WTC11 (cell line): ENCODE measurements at places on chromosomes 16 and 17. TPM values are rescaled to one million over a fixed set of nuclear protein-coding genes. Genes with fewer than 3 reads are reported as not detected.
A peak's percentile ranks its signal among the peaks of the same experiment; 100 is the strongest.

DNA sequence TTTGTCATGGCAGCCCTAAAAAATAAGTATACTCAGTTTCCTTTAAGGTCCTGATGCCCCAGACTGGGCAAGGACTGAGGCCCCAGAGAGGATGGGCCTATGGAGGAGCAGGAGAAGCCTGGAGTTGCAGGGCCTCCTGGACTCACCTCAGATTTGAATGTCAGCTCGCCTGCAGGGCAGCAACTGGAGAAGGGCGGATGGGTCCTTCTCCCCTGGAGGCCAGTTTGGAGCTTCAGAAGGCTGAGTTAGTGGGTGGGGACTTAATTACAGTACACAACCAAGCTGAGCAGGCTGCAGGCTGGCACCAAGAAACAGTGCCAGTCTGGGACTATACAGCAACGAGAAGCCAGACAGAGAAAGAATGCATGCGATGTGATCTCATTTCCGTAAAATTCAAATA is 6.2 kb downstream of the PIRT start:
- DNase-seq = no peak

Gene KRT31
- not detected in 3 replicates for total RNA-seq

DNA sequence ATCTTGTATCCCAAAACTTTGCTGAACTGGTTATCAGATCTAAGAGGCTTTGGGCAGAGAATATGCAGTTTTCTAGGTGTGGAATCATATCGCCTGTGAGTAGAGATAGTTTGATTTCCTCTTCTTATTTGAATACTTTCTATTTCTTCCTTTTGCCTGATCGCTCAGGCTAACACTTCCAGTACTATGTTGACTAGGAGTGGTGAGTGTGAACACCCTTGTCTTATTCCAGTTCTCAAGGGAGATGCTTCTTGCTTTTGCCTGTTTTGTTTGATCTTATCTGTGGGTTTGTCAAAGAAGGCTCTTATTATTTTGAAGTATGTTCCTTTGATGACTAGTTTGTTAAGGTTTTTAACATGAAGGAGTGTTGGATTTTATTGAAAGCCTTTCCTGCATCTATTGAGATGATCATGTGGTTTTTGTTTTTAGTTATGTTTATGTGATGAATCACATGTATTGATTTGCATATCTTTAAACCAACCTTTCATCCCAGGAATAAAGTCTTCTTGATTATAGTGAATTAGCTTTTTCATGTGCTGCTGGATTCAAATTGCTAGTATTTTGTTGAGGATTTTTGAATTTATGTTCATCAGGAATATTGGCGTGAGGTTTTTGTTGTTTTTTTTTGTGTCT is 17.0 kb upstream of the CCL13 start:
- DNase-seq = no peak

GRCh38 chr16:54512467-54512995 is 225.9 kb upstream of the IRX3 start:
- DNase-seq = no peak

DNA sequence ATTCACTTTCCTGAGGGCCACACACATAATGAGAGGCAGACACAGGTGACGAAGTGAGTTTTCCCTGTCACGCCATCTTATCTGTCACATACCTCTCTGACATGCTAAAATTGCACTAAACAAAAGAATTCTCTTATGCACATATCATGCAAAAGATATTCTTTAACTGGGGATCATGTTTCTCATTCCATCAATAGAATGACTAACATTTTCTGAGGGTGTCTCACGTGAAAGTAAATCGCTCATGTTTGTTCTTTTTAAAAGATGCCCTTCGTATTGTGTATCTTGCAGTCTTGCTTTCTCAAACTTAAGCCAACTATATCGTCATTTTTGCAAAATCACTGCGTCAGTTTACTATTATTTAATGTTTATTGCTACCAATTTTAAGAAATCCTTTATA is 306.4 kb downstream of the WWOX start:
- DNase-seq = no peak

DNA sequence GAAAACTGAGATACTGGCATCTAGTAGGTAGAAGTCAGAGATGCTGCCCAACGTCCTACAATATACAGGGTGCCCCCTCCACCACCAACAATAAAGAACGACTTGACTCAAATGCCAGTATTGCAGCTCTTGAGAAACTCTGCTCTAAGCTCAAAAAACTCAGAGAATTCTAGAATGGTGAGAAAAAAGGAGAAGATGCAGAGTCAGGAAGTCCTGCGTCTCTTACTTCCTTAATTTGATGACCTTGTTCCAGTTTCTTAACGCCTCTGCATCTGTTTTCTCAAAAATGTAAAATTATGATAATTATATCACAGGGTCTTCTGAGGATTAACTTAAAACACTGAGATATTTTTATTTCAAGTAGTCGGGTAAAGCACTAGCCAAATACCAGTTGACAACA is 1.7 kb upstream of the HSBP1 start:
- no peak for DNase-seq

GRCh38 chr16:56559109-56559508 is 5.8 kb upstream of the MT4 start:
- no peak for DNase-seq

DNA sequence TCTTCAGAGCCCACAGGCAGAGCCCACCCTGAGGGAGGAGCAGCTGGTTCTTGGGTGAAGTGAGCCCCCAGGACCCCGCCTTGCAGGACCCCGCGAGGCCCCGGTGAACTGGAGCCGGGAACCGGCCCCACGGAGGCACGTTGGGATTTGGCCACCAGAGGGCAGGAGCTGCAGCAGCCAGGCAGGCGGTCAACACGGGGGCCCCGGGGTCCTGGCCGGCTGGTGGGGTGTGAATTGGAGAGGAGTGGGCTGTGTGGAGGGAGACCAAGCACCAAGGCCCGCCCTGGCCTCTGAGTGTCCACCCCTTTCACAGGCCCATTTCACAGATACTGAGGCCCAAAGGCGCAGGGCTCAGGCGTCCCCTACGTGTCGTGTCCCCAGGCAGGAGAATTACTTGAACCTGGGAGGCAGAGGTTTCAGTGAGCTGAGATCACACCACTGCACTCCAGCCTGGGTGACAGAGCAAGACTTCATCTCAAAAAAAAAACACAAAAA is 2.2 kb downstream of the DPEP1 start:
- peak; percentile 79 for DNase-seq

GRCh38 chr16:14003074-14003570 is 68.0 kb upstream of the MRTFB start:
- DNase-seq = peak; percentile 69

- no peak for DNase-seq
Measured at GRCh38 chr17:21397341-21398190, 21.4 kb downstream of the KCNJ12 start.

Gene MYLK3
- total RNA-seq = 0.30 to 0.79 TPM (median 0.41 TPM) in 3 replicates

GRCh38 chr17:72240333-72240732 is 119.5 kb downstream of the SOX9 start:
- DNase-seq = no peak

GRCh38 chr17:82212331-82213250 is at the start of gene CCDC57:
Gene CCDC57 (minus strand): TSS chr17:82212842. CDS start chr17:82201944, 10,898 bp downstream.
- peak; percentile 74 for DNase-seq

DNA sequence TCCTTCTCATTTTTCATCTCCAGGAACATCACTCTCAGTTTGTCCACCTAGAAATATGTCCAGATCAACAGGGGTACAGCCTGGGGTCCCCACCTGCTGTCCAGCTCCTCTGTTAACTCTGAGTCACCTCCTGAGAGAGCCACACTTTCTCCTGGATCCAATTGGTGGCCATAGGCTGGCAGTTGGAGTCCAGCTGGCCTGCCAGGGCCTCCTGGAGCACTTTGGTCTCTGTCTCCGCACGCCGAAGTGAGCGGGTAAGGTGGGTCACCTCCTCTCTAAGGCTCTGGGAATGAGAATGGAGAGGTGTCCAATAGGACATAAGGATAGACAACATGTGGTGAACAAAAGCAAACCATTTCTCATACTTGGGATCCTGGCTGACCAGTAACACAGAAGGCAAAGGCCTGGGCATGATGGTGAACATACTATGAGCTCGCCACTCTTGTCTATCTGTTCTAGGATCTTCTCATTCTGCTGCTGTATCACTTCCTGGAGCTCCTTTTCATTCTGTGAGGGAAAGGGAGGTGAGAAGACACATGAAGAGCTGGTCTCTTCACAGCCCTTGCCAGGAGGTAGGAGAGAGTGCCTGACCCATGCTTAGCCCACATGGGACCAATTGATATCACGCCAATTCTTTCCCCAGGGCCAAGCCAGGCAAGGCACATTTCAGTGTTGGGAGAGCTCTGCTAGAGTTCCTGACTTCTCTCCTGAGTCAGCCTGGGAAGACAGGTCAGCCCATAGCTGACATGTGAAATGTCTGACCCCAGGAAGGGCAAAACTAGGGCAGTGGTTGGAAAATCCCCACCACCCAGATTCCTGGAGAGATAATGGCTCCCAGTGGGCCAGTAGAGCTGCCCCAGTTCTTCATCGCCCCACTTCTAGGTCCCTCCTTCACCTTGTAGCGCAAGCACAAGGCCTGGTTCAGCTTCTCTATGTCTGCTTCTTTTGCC is 1.8 kb upstream of the ALDOC start:
- no peak for DNase-seq

GRCh38 chr16:50600582-50601283 is 52.5 kb downstream of the NKD1 start:
- DNase-seq = no peak

Gene CLEC19A
- total RNA-seq = 0.09 to 0.48 TPM (median 0.41 TPM) in 3 replicates

Gene ZNF624
- 2.2 to 4.5 TPM (median 3.0 TPM) in 3 replicates for total RNA-seq

Gene RBL2
- 33.9 to 38.4 TPM (median 34.1 TPM) in 3 replicates for total RNA-seq

GRCh38 chr17:38329284-38329683 is 14.5 kb downstream of the GPR179 start:
- DNase-seq = no peak

Gene WFIKKN1
- 12.3 to 18.6 TPM (median 17.3 TPM) in 3 replicates for total RNA-seq

- DNase-seq = peak; percentile 44
Measured at GRCh38 chr17:29113334-29113733, 66.9 kb downstream of the MYO18A start.

GRCh38 chr17:67830440-67830839 is 5.1 kb downstream of the BPTF start:
- no peak for DNase-seq
